ENCODE measurements at places on chromosomes 7 and 10. TPM values are rescaled to one million over a fixed set of nuclear protein-coding genes. Genes with fewer than 3 reads are reported as not detected.

TEX47 gene
- not detected for total RNA-seq

LLCFC1 gene
- total RNA-seq, result not detected

PTF1A gene
- total RNA-seq, result not detected

MSMB gene
- not detected for total RNA-seq

ADRA2A gene
- total RNA-seq, result under 0.01 TPM

CFAP70 gene
- total RNA-seq, result 0.38 TPM

KLLN gene
- total RNA-seq, result 0.58 TPM

JCAD gene
- 7.1 TPM for total RNA-seq

GET4 gene
- 18.3 TPM for total RNA-seq

PKD2L1 gene
- total RNA-seq, result not detected

HTR5A gene
- total RNA-seq, result not detected

VPS50 gene
- total RNA-seq, result 49.9 TPM

ZNRF2 gene
- total RNA-seq, result 5.4 TPM

GNB2 gene
- 169 TPM for total RNA-seq

KCNH2 gene
- total RNA-seq, result not detected

TMEM196 gene
- not detected for total RNA-seq

NAT16 gene
- total RNA-seq, result not detected
